ENCODE measurements at places on chromosomes 6 and 20.

DNA sequence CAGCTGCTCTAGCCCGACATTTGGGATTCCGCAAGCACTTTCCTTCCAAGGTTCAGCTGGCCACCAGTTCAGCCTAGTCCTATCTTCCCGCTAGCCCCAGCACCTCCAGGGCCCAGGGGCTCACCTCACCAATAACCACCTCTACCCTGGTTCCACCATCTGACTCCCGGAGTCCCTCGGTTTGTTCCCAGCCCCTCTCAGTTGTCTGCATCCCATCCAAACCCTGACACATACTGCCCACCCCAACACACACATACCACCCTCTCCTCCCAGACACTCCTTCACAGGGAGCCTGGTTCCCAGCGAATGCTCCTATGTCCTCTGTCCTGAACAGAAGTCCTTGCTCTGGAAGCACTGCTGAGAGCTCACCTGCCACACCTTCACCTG, 418 bp downstream of the TNXB start:
- no peak for DNase-seq

DNA sequence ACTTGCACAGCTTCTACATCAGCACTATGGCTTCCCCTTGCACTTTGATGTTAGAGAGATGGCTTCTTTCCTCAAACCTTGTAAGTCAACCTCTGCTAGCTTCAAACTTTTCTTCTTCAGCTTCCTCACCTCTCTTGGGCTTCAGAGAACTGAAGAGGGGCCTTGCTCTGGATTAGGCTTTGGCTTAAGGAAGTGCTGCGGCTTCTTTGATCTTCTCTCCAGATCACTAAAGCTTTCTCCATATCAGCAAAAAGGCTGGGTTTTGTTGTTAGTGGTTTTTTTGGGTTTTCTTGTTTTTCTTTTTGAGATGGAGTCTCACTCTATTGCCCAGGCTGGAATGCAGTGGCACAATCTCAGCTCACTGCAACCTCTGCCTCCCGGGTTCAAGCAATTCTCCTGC, 24.0 kb downstream of the CDK5RAP1 start:
- no peak for DNase-seq

DNA sequence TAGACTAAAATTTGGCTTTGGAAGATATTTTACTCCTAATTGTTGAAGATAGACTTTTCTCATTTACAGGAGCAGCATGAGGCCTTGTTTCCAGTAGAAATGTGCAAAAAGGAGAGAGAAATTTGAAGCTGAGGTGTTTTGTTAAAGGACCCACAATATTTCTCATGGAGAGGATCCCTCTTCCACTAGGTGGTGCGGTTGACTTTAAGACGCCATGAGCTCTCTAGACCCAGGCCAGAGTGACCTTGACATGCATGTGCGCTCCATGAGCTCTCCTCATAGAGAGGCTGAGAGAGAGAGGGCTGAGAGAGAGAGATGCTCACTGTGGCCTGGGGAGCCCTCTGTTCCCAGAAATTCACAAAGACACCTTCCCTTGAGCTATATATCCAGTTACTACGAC, 861.2 kb upstream of the EYS start:
- no peak for DNase-seq

DNA sequence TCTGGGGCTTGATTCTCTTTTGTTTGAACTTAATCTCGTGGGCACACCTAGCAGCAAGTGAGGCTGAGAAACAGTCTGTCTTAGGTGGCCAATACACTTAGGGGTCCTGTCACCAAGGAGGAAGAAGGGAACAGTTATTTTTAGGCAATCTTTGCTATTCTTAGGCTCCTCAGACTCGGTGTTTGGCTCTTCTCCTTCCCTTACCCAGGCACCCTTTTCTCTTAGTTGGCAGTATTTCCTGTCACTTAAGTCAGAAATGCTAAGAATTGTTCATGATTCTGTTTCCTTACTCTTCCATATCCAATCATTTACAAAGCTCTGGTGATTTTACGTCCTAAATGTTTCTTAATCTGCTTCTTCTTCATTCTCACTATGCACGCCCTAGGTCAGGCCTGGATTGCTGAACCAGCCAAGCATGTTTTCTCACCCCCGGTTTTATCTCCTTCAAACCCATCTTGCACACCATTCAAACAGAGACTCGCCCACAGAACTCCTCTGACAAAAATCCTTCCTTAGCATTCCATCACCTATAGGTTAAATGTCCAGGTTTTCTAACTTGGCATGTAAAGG, 45.2 kb upstream of the TMEM217 start:
- DNase-seq, result no peak

DNA sequence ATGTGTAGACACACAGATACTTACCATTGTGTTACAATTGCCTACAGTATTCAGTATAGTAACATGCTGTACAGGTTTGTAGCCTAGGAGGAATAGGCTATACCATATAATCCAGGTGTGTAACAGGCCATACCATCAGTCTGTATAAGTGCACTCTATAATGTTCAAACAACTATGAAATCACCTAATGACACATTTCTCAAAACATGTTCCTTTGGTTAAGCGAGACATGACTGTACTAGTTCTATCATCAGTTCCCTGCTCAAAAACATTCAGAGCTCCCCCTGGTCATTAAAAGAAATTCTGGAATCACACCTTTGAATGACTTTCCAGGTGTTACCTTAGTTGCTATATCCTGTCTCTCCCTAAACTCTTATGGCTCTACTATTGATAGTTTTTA, 70.4 kb upstream of the SLC2A12 start:
- DNase-seq, result no peak

DNA sequence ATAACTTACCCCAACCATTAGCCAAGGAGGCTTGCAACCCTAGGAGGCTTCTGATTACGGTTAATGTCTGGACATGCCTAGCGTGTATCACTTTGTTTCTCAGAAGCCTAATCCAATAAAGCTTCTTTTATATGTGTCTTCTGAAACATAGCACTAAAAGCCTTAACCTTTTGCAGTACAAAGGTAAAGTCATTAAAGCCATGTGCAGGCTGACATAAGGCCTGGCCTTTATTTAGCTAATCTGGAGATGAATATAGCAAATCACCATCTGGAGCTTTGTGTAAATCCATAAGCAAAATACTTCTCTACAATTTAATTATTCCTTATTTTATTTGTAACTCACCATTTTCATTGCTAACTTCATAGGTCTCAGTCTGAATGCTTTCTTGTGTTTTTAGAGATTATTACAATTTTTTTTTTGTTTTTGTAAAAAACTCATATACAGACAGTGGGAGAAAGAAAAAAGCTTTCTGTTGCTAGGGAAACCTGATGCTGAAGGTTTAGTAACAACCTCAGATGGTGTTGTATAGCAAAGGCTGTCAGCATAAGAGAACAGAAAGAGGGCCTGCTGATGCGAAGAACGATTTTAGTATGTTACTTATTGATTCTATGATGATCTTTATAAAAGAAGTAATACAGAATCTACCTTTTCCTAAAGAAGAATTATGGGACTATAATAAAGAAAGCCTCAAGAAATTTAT, at the start of gene EYS:
Gene EYS, minus strand, starts transcription at position 101 of the 701 bp plus-strand sequence. CDS start 211,816 bp downstream, outside the sequence.
- no peak for DNase-seq

DNA sequence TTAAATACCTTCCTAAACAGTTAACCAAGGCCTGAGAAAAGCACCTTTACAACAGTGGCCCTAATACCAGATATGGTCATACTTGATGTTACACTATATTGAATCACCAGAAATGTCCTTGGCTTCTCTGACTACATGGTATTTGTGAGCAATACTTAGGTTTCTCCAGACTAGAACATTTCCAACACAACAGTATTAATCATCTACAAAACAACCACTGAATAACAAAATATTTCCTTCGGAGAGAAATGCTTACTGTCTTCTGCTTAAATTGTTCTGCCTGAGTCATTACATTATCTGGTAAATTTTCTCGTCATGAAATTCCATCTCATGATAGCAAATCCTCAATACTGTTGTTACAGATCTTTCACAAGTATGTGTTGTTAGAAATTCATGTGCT, 252.9 kb upstream of the RUNX2 start:
- peak; percentile 95 for DNase-seq

DNA sequence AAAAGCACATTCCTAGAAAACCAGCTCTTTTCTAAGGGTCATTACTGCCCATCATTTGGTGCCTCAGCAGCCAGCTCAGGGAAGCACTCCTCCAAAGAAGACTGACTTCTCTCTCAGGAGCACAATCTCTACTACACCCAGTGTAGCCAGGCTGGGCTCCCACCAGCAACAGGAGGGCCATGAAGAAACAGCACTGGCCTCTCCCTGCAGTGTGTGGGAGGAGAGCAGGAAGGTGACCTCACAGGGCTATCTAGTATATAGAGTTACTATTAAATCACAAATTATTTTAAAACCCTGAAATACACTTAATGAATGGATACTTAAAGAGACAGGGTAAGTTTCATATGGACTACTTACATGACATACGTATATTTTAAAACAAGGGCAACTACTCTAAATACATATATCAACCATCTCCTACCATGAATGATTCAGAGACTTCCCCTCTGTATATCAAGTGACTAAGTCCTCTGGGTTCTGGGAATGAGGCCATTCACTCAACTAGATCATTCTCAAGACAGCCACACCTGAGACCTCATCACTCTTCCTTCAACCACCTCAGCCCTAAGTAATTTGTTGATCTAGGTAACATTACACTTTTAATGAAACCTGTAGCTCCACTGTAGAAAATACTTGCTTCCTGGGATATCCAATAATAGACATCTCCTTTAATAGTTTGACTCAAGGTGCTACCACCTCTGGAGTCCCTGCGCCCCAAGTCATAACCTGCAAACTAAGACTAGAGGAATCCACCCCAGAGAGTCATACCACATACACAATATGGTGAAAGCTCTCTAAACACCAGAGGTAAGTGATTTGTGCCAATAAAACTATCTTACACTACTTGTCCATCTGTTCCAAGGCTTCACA, 25.2 kb downstream of the TBX18 start:
- DNase-seq, result no peak

- DNase-seq, result no peak
Observed at GRCh38 chr6:1378065-1379016, 11.0 kb upstream of the FOXF2 start.

DNA sequence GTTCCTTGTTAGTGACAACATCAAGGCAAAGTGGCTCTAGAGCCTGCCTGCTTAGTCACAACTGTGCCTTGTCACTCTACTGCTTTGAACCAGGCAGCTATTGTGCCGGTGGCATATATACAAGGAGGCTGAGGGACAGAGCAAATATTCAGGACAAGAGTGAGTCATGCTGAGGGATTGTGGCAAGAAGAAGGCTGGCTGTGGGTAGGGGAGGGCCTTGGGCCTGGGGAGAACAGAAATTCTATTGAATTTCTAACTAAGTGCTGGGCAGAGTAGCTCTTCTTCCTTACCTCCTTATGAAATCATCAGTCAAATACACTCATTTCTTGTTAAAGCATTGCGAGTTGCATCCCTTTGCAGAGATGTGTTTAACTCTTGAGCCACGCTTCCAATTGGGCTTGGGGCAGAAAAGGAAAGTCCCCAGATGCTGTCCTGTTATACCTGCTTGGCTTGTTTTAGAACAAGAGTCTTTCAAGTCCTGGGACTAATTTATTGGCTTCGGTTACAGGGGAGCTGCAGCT, 59.7 kb downstream of the PFDN4 start:
- peak; percentile 13 for DNase-seq

- DNase-seq, result no peak
Observed at GRCh38 chr20:63701329-63702035, 5.0 kb downstream of the TNFRSF6B start.

DNA sequence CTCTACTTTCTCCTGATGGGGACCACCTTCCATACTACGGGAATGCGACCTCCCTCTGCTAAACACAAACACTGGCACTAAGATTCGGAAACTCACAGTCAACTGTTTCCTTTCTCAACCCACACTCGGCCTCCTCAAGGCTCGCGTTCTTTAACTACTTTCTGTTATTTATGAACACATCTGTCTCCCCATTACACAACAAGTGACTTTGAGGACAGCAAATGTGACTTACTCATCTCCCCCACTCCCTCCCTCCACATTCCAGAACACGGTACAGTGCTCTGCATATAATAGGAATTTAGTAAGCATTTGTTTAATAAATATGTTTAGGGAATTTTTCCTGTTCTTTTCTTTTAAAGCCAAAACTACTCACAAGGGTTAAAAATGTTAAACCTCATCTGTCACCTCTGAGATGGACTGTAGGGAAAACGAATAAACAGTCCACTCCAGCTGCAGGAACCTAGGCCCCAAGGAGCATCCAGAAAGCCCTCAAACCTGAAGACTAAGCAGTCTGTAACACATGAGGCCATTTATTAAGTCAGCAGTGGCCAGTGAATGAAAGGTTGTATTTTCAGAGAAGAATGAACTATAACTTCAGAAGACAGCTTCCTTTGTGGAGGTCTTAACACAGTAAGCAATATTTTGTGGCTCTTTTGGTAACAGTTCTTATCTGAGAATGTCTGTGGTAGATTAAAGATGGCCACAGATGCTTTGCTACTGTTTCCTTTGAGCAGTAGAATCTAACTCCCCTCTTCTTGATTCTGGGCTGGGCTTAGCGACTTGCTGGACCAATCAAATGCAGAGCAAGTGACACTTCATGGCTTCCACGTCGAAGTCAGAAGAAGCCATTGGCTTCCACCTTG, 209.6 kb upstream of the DTNBP1 start:
- no peak for DNase-seq

DNA sequence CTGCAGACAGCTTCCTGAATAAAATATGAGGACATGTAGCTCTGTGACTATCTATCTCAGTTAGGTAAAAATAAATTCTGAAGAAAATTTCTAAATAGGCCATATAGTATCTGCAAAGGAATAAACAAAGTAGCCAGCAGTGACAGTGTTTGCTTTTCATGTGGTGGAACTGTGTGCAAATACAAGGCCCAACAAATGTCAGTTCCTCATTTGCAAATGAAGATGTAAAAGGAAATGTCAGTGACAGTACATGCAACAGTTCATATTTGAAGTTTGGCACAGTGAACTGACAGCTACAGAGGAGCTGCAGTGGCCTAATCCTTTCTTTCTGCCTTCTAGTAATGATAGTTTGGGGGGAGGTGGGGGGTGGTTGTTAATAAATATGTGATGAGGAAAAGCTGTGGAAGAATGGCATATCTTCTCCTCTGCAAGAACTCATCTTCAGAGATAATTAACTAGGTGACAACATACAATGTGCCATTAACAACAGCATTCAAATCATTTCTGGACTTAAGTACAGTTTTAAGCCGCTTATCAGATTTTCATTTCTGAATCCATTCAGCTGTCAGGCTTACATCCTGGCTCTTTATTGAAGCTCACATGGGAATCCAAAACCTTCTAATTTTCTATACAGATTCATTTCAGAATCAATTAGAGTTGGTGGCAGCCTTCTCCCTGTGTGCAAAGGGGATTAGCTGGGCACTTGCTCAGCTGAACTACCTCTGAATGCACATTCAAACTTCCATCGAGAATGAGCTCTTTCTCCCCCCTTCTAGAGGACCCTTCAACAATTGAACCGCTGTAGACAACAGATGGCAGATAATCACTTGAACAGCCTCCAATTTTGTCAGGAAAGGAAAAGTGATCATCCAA, 1059.0 kb upstream of the EPHA7 start:
- no peak for DNase-seq

GRCh38 chr20:872855-873520, 39.5 kb downstream of the FAM110A start:
- DNase-seq, result no peak

Data from HFFc6 (cell line).